ENCODE measurements at places on chromosomes 5 and 9. TPM values are rescaled to one million over a fixed set of nuclear protein-coding genes. Genes with fewer than 3 reads are reported as not detected.

DNA sequence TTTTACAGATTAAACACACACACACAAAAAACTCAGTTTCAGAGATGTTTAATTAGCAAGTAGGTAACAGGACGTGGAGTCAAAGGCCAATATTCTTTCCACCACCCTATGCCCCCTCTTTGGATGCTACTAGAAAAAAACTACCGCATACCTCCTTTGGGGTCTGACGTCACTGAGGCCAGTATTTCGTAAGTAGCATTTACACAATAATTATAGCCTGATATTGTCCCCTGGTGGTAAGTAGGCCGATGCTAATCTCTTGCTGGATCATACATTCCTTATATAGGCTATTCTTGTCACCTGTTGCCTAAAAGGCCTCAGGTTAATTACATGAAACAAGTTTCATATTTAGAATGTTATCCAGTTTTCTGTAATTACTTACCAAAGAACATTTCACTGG, 21.0 kb upstream of the SMARCA2 start:
- DNase-seq = no peak
- H3K36me3 ChIP-seq = no peaks in the 10 kb centered on the region
- H3K4me3 ChIP-seq = no peak overlapping the region
- peaks cover 2% of the 10 kb centered on the region for H3K27me3 ChIP-seq
- no peaks in the 10 kb centered on the region for H3K4me1 ChIP-seq

The FST gene
- total RNA-seq = 0.28 TPM

The INSL4 gene
- not detected for total RNA-seq

The ADGRD2 gene
- total RNA-seq = not detected

The ENTREP1 gene
- total RNA-seq = not detected

DNA sequence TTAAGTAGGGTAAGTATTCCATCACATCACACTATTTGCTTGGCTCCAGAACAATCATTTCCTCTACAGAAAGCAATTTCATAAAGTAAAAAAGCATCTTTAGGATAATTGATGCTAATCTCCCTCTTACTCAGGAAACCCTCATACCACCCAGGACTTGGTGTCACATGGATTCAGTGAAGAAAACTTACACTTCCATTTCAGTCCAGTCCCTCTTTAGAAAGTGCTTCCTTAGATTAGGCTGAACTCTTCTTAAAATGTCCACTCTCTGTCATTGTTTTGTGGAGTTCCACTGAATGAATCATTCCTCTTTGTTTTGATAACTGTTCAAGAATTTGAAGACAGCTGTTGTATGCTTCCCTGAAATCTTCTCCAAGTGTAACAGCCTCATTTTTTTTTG, 144.0 kb upstream of the ZNF462 start:
- DNase-seq = no peak
- H3K36me3 ChIP-seq = no peaks in the 10 kb centered on the region
- H3K4me1 ChIP-seq = no peaks in the 10 kb centered on the region
- H3K4me3 ChIP-seq = no peak overlapping the region
- no peaks in the 10 kb centered on the region for H3K27me3 ChIP-seq
- H3K27ac ChIP-seq = no peak overlapping the region

The CMYA5 gene
- 0.28 TPM for total RNA-seq

The PRRX2 gene
- not detected for total RNA-seq

The PCDHA10 gene
- not detected for total RNA-seq

The IFNK gene
- total RNA-seq = not detected

All from activated naive CD8-positive, alpha-beta T cell treated with anti-CD3 and anti-CD28 coated beads, Interleukin-2, amount 10 ng/mL, durations not matched to agents 7 days and 5 days (primary cell).